ENCODE measurements at places on chromosomes 6 and 20. TPM values are rescaled to one million over a fixed set of nuclear protein-coding genes. Genes with fewer than 3 reads are reported as not detected.

The GTSF1L gene
- polyA plus RNA-seq: not detected

DNA sequence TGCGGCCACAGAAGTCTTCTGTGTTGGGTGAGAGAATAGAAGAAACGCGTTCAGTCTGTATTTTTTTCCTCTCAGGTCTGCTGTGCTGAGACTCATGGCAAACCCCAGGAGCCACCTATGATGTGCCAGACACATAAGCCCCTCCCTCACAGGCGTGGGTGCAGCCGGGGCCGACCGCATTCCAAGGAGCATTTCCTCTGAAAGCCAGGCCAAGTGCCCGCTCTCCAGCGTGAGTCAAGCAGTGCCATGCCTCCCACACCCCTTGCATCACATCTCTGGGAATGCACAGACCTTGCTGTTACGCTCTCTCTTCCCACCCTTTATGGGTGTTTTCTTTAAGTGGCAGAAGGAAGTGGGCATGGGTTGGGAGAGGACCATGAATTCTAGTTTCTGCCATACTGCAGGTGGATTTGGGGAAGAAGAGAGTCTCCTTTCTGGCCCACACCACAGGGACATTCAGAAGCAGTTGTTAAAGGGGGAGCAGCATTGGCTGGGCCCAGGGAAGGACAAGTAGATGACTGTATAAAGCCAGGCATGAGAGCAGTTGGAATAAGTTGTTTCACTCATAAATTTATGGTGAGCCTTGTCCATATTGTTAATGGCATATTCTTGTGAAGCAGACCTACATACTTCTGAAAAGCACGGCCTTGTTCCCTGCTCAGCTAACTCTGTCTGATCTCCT lies 37.1 kb upstream of the TFAP2A start:
- DNase-seq: no peak

GRCh38 chr6:7424967-7425807 lies 35.6 kb downstream of the RIOK1 start:
- DNase-seq: no peak

DNA sequence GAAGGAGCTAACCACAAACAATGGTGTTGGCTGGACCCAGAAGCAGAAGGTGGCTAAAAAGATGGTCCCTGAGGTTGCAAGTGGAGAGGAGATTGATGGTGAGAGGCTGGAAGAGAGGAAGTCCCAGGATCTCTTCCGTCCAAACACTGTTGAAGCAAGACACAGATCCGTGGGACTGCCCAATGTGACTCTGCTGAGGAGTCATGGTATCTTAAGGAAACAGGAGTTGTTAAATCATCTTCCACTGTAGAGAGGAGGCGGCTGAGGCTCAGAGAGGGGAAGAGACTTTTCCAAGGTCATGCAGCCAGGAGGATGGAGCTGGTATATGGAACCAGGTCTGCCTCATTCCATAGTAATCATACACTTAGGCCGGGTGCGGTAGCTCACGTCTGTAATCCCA lies 4.1 kb upstream of the ZNF335 start:
- DNase-seq: no peak

DNA sequence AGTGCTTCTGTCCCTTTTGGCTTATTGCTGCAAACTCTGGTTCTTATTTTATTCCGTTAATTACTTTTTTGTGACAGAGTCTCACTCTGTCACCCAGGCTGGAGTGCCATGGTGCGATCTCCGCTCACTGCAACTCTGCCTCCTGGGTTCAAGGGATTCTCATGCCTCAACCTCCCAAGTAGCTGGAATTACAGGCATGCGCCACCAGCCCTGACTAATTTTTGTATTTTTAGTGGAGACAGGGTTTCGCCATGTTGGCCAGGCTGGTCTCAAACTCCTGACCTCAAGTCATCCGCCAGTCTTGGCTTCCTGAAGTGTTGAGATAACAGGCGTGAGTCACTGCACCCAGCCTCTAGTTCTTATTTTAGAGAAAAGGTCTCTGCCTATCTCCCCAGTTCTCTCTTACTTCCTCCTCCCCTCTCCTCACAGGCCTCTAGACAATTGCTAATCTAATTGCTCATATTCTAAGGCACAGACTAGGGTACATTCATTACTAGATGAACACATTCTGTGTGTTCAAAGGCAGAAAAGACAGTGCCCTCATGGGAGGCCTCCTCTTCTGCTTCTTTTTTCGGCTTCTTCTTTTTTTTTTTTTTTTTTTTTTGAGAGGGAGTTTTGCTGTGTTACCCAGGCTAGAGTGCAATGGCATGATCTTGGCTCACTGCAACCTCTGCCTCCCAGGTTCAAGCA lies 27.0 kb downstream of the EDEM2 start:
- no peak for DNase-seq

DNA sequence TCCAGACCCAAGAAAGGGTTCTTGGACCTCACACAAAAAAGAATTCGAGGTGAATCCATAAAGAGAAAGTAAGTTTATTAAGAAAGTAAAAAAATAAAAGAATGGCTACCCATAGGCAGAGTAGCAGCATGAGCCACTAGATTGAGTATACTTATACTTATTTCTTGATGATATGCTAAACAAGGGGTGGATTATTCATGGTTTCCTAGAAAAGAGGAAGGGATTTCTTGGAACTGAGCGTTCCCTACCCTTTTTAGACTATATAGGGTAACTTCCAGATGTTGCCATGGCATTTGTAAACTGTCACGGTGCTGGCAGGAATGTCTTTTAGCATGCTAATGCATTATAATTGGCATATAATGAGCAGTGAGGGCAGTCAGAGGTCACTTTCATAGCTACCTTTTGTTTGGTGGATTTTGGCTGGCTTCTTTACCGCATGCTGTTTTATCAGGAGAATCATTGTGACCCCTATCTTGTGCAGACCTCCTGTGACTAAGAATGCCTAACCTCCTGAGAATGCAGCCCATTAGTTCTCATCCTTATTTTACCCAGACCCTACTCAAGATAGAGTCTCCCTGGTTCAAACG lies 44.3 kb downstream of the TENT5A start:
- DNase-seq: no peak

GRCh38 chr6:30657454-30657853 lies 10.5 kb downstream of the C6orf136 start:
- no peak for DNase-seq

DNA sequence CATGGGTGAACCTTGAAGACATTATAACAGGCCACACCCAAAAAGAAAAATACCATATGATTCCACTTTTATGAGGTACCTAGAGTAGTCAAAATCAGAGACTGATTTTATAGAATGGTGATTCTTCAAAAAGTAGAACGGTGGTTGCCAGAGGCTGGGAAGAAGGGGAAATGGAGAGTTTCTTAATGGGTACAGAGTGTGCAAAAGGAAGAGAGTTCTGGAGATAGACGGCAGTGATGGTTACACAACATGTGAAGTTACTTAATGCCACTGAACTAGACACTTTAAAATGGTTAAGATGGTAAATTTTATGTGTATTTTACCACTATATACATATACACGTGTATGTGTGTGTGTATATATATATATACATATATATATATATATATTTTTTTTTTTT lies 80.8 kb downstream of the PRND start:
- DNase-seq: no peak
